ENCODE measurements at places on chromosomes 11 and 22. TPM values are rescaled to one million over a fixed set of nuclear protein-coding genes. Genes with fewer than 3 reads are reported as not detected.
A peak's percentile ranks its signal among the peaks of the same experiment; 100 is the strongest.

DNA sequence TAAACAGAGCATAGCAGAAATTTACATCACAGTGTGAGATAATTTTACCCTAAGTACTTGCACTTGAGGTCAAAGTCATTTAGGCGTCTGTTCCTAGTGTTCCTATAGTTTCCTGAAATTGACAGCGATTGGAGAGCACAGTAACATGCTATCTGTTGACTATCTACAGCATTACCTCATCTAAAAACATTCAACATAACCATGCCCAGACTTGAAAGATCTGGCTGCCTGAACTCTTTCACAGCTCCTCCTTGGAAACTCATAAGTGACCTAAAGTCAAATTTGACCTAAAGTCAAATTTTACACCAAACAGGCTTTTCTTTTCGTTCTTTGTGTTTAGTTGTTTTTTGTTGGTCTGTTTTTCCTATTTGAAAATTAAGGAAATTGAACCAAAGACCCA, 233.8 kb upstream of the UBASH3B start:
- no peak for DNase-seq

PGA4 gene
- 1.1 TPM for total RNA-seq

GRCh38 chr22:45964372-45964771, 12.6 kb downstream of the WNT7B start:
- DNase-seq: no peak

GRCh38 chr11:109806205-109806604, 287.0 kb upstream of the ZC3H12C start:
- DNase-seq: no peak

DNA sequence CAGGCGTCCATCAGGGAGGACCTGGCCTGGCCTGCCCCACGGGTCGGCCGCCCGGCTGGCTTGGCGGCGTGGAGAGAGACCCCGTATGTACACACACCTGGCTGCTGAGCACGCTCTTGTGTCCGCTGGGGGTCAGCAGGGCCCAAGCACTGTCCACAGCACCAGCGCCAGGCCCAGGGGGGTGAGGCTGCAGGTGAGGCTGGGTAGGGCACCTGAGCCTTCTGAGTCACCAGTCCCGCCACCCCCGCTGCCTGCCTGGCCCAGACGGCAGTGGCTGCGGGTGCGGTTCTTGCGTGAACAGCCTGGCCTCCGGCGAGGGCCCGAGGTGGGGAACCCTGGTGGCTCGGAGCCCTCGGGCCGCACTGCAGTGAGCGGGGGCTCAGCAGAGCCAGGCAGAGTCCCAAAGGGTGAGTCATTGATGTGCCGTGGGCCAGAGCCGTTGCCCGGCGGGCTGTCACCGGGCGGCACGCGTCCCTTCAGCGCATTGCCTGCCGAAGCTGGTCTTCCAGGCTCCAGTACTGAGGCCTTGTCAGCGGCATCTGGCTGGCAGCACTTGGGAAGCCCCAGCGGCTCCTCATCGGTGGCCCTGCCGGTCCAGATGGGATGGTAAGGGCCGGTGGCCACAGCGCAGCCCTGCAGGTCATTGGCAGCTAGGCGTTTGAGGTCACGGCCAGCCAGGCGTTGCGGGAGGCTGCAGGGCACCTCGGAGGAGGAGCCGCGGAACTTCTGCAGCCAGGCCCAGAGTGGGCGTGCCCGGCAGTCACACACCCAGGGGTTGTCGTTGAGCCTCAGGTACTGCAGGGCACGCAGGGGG, 26.3 kb downstream of the RTN4R start:
- DNase-seq: no peak

PIK3C2A gene
- total RNA-seq: 55.0 TPM

ZBTB3 gene
- total RNA-seq: 4.4 TPM

GRCh38 chr11:93942176-93942575, 79.0 kb upstream of the HEPHL1 start:
- DNase-seq: no peak

TMEM86A gene
- total RNA-seq: 8.5 TPM

DNA sequence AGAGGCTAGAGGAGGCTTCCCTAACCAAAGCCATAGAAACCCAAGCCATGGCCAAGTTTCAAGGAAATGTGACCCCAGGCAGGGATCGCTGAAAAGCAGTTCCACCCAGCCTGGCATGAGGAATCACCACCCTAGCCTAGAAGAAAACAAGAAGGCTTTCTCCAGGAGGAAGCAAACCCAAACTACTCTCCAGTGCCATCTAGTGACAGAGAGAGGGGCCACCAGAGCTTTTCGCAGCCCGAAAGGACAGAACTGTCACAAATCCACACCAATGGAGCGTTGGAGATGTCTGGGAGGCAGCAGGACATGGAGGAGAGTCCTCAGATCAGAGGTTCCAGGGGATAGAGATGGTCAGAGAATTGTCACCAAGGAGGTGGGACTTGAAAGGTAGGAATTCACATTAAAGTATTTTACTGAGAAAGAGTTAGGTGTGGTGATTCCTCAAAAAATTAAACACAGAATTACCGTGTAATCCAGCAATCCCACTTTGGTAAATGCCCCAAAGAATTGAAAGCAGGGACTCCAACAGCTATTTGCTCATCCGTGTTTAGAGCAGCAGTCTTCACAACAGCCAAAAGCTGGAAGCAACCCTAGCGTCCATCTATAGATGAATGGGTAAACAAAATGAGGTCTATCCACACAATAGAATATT, 67.3 kb upstream of the NUP50 start:
- DNase-seq: peak; percentile 23

C11orf54 gene
- total RNA-seq: 36.0 TPM

- DNase-seq: no peak
Measured at GRCh38 chr11:134555510-134555909, 143.5 kb upstream of the B3GAT1 start.

GLYAT gene
- not detected for total RNA-seq

DPAGT1 gene
- 24.4 TPM for total RNA-seq

DNA sequence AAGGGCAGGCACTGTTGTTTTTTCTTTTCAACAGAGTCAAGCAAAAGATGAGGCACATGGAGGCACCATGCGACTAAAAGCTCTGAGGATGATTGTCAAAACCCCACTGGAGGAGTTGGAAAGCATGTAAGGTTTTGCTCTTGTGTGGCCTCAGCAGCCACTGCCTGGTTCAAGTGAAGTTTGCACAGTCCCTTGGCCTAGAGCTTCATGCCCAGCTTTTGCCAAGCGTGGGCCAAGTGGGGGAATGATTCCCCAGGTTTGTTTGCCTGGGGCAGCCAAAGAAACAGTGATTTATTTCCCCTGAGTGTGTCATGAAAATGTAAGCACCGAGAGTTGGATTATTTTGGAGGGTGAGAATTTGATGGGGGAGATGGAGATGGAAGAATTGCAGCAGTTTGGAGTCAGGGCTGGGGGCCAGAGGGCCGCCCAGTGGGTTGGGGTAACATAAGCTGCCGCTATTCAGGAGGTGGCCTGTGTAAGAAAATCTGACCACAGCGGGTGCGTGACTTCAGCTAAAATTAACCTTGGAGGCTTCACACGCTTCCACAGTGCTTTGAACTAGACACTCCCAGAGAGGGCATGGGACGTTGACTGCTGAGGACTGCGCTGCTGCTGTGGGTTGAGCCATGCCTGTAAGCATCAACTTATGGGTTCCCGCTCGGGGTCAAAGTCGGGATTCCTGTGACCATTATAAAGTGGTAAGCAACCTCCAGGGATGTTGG, 100.7 kb downstream of the NAV2 start:
- no peak for DNase-seq

- no peak for DNase-seq
Measured at GRCh38 chr11:12051287-12051662, 42.8 kb upstream of the DKK3 start.

HEPACAM gene
- total RNA-seq: 0.10 TPM

- DNase-seq: peak; percentile 72
Measured at GRCh38 chr11:1303973-1304372, 5.5 kb downstream of the TOLLIP start.

PRR33 gene
- not detected for total RNA-seq

- DNase-seq: no peak
Measured at GRCh38 chr22:38959590-38959989, 2.2 kb downstream of the APOBEC3A start.

ANKK1 gene
- 0.63 TPM for total RNA-seq

CBX6 gene
- total RNA-seq: 32.7 TPM

P4HA3 gene
- total RNA-seq: 0.28 TPM

DNA sequence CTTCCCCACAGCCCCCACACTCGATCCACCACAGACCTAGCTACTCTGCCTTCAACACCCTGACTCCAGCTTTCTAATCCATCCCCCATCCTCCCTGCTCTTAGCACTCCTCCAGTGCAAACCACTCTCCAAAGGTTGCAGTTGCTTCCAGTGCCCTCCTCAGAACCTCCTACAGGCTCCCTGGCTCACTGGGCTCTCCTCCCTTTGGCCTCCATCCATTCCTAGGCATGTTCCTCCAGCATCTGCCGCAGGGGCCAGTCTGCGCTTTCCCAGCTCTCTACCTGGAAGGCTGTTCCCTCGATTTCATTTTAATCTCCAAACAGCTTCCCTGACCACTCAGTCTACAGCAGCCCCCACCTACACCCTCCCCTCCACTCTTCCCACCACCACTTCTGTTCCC, 133.8 kb downstream of the SPATA19 start:
- DNase-seq: no peak

Data from ovary (tissue), 10 donors.